Activated T-helper 17 cell treated with anti-CD3 and anti-CD28 coated beads, Interleukin-2, amount 50 U/mL, for 72 hours (primary cell): ENCODE measurements at places on chromosomes 3 and 15. TPM values are rescaled to one million over a fixed set of nuclear protein-coding genes. Genes with fewer than 3 reads are reported as not detected.

GRCh38 chr3:122886251-122886650 lies 91.4 kb downstream of the SLC49A4 start:
- ATAC-seq, result no peak

GRCh38 chr3:177465257-177465642 lies 268.0 kb upstream of the TBL1XR1 start:
- no peak for ATAC-seq

DNA sequence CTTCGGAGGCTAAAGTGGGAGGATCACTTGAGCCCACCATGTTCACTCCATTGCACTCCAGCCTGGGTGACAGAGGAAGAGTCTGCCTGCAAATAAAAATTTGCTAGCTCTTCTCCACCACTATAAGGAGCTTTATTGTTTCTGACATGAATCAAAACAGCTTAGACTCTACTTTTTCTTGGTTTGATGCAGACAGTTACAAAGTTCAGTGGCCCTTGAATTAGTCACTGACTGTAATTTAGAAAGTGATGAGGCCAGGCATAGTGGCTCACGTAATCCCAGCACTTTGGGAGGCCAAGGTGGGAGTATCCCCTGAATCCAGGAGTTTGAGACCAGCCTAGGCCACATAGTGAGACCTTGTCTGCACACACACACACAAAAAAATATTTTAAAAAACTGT lies 172.4 kb upstream of the CGNL1 start:
- ATAC-seq, result peak; percentile 42

DNA sequence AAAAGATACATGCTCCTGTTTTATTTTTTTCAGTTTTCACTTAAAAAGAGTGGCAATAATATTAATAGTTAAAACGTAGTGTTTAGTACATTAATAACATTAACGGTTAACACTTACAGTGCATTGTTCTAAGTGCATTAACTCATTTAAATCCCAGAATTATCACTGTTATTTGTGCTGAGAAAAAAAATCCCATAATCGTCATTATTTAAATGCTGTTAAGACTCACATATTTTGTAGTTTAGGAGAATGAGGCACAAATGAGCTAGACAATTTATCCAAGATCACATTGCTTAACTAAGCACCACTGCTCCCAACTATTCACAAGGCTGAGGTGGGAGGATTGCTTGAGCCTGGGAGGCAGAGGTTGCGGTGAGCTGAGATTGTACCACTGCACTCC lies 34.9 kb downstream of the CHAC1 start:
- no peak for ATAC-seq

DNA sequence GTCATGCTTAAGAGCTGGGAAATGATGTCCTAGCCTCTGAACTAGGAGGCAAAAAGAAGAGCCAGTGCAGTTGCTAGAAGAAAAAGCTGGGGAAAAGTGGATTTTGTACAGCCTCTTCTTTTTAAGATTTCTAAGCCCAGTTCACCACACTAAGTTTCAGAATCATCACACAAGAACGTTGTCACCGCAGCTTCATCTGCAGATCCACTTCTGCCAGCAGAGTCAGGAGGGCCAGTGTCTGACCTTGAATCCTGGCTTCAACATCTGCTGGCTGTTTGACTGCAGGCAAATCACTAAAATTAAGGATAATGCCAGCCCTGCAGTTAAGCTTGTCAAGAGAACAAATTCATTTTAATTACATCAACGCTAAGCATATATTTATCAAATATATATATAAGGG lies 36.2 kb downstream of the HDC start:
- no peak for ATAC-seq

Gene TP63
- total RNA-seq, result 0.76 TPM

DNA sequence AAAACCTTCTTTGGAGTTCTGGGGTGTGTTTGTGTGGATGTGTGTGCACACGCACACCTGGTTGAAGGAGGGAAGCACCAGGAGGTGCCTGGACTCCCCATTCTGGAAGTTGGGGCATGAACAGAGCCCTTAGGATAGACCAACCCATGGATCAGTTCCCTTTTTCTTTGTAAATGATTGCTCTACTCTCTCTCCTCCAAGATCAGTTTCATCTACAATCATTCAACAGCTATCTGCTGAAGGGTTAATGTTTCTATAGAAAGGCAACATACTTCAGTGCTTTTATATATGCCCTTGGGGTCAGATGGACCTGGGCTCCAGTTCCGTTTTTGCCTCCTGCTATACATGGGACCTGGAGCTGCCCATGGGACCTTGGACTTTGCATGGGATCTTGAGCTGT lies 352.1 kb upstream of the CFAP20DC start:
- no peak for ATAC-seq

Gene GPR176
- total RNA-seq, result 0.24 TPM

DNA sequence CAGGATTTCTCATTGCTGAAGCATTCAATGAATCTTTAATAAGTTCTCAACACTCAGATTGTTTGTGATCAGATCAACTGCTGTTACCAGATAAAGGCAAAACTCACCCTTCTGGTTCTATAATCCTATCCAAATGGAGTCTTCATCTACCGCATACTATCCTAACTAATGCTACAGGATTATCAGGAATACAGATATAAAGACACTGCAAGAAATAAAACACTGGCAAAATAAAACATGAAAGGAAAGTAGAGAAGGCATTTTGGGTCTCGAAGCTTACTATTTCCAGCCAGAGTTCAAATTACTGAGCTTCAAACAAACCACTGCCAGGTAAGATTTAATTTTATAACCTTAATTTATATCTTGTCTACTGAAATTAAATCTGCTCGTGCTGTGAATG lies 524 bp downstream of the CHRM5 start:
- ATAC-seq, result no peak

DNA sequence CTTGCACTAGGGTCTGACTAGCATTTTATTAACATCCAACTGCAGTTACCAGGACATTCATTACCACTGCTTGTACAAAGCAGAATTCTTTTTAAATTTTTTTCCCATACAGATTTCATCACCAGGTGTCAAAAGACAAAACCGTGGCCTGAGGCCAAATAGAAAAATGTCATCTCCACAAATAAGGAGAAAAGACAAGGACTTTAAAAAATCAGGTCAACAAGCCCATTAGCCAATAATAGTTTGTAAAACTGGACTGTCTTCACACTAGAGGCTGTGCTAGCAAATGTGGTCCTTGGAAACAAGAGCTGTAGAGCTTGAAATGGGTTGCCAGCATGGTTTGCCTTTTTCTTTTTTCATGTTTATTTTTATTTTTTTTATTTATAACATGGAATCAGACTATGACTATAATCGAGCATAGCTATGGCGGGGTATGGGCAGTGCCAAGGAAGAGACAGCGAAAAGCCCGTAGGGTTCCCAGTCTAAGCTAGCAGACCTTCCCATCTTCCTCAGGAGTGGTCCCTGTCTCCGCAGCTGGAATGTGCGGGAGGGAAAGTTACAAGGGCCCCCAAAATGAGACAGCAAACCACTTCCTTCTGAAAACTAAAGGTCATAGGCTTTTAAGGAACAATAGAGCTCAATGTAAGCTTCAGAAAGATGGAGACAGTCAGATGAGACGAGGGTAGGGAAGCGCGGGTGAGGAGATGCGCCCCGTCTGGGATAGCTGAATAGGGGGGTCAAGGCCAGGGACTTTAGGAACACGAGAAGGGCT lies 1.5 kb downstream of the PTPN9 start:
- ATAC-seq, result no peak

- ATAC-seq, result no peak
Measured at GRCh38 chr15:87628311-87628710, 628.2 kb downstream of the NTRK3 start.

- no peak for ATAC-seq
Measured at GRCh38 chr3:123346021-123346420, 102.9 kb downstream of the ADCY5 start.

Gene EPHB3
- total RNA-seq, result 0.11 TPM

GRCh38 chr15:31402511-31403056 lies 75.9 kb downstream of the KLF13 start:
- no peak for ATAC-seq

GRCh38 chr3:12879191-12879815 lies 37.9 kb upstream of the RPL32 start:
- no peak for ATAC-seq

GRCh38 chr15:28987337-28987736 lies 101.6 kb downstream of the APBA2 start:
- ATAC-seq, result peak; percentile 66

Gene ZBED2
- total RNA-seq, result 664 TPM

Gene ABI3BP
- total RNA-seq, result 0.32 TPM

DNA sequence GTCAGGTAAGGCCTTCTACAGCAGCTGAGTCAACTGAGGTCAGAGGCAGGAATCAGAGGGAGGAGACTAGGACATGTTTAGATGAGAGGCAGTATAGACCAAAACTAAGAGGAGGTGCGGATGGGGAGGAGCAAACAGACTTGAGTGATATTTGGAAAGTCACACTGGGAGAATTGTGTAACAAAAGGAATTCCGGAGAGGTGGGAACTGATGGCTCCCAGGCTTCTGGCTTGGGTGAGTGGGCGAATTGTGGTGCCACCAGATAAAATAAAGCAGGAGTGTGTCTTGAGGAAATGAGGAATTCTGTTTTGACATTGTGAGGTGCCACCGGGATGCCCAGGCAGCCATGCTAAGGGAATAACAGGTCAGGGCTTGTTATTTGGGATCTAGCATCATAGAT lies 3.3 kb upstream of the TM6SF1 start:
- no peak for ATAC-seq

Gene ZIC1
- not detected for total RNA-seq

Gene ATP10A
- 15.5 TPM for total RNA-seq

Gene GOLGA8J
- total RNA-seq, result not detected

Gene RTP1
- total RNA-seq, result not detected

DNA sequence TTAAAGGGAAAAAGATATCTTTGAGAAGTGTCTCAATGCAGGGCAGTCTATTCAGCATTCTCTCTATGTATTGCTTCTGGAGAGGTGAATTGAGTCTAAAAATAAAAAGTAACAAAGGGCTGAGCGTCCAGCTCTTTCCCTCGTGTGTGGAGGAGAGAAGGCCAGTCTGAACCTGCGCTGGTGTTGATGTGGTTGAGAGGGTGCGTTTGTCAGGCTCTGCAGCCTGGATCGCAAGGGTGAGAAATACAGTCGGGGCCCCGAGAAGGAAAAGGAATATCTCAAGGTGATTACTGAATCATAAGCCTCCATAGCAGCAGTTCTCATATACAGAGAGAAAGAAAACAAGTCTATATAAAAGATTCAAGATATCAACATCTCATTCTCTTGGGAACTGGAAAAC lies 494.1 kb upstream of the MDFIC2 start:
- ATAC-seq, result no peak

GRCh38 chr15:56587686-56588085 lies 122.7 kb upstream of the MNS1 start:
- no peak for ATAC-seq

DNA sequence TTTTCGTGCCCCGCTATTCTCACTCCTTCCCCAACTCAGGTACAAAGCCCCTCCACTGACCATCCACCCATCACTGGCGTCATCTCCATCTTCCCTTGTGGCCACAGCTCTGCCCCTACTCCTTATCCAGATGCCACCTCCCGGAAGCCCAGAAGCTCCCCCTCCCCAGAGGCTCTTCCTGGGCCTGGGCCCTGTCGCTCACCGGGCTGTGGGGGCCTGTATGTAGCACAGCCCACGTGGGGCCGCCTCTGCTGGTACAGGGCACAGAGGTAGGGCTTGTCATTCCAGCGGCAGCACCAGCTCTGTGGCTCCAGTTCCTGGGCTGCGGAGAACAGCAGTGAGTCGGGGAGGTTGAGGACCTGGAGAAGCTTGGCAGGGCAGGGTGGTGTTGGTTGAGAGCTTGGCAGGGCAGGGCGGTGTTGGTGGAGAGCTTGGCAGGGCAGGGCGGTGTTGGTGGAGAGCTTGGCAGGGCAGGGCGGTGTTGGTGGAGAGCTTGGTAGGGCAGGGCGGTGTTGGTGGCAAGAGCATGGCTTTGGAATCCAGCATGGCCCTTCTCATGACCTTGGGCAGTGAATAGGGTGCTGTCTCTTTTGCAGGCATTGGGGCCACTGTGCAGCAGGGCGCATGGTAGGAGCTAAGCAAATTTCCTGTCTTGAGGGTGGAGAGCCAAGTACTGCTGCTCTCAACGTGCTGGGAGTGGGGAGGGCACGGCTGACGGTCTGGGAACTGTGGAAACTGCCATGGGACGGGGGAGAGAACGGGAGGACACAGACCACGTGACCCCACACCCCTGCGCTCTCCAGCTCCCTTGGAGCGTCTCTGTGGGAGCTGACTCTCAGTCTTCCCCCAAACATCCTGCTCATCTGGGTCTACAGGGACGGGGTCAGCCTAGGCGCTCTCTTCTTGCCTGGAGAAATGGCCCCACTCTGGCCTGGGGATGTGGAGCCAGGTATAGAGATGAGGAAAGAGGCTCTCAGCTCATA lies 43.4 kb downstream of the MUC20 start:
- no peak for ATAC-seq

- no peak for ATAC-seq
Measured at GRCh38 chr3:98259-98654, 98.3 kb upstream of the CHL1 start.

DNA sequence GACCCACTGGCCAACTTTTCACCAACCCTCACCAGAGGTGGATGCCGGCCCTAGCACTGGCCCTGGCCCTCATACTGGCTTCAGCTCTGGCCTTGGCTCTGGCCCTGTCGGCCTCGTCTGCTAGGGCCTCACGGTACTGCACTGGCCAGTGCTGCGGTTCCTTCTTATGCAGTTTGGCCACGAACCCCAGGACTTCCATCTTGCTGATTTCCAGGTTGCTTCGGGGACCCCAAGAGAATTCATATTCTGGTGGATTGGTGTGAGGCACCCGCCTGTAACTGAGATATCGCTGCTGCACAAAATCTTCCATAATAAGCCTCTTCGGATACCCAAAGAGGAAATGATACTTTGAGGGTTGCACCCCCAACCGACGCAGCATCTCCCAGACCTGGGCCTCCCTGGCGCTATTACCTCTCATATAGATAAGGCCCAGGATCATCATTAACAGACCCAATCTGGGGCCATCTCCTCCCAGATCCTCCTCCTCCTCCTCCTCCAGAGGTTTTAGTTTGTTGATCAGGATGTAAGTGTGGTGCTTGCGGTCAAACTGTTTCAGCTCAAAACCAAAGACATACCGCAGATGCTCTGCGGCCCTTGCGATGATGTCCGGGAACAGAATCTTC lies 883 bp downstream of the MAGEF1 start:
- ATAC-seq, result peak; percentile 58

Gene SLC27A2
- 15.9 TPM for total RNA-seq

Gene TEX9
- 1.8 TPM for total RNA-seq

Gene STRIT1
- not detected for total RNA-seq

DNA sequence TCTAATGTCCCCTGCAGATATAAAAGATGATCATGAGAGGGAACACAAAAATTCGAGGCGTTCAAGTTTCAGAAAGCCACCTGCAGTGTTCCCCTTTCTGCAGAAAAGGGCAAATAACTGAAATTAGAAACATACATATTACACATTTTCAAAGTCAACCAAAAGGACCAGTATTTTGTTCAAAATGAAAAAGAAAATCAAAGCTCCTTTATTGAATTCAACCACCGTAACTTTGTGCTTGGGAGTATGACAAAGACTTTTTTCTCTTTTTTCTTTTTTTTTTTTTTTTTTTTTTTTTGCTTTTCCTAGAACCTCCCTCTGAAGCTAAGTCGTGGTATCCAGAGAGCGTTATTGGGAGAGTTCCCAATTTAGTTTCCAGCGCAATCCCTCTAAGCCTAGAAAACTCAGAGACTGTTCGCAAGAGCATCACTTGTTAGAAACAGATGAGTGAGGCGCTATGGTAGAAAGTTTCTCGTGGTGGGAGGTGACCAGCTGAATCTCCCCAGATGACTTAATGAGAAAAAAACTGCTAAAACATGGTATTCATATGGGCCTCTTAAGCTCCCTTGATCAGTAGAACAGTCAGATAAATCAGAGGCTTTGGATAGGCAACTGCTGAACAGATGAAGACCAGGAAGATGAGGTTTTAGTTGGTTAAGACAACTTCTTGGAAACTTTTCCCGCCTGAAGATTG lies 77.4 kb downstream of the MB21D2 start:
- ATAC-seq, result peak; percentile 19

Gene GOLGA6L6
- not detected for total RNA-seq
